ENCODE measurements at places on chromosomes 1 and 21.

- DNase-seq, result no peak
Measured at GRCh38 chr1:149884433-149885338, 14.7 kb upstream of the BOLA1 start.

- no peak for DNase-seq
Measured at GRCh38 chr1:6890686-6891085, 105.4 kb downstream of the CAMTA1 start.

- DNase-seq, result no peak
Measured at GRCh38 chr1:15820478-15820877, 13.0 kb upstream of the UQCRHL start.

- DNase-seq, result no peak
Measured at GRCh38 chr1:12596007-12596821, 21.8 kb downstream of the DHRS3 start.

DNA sequence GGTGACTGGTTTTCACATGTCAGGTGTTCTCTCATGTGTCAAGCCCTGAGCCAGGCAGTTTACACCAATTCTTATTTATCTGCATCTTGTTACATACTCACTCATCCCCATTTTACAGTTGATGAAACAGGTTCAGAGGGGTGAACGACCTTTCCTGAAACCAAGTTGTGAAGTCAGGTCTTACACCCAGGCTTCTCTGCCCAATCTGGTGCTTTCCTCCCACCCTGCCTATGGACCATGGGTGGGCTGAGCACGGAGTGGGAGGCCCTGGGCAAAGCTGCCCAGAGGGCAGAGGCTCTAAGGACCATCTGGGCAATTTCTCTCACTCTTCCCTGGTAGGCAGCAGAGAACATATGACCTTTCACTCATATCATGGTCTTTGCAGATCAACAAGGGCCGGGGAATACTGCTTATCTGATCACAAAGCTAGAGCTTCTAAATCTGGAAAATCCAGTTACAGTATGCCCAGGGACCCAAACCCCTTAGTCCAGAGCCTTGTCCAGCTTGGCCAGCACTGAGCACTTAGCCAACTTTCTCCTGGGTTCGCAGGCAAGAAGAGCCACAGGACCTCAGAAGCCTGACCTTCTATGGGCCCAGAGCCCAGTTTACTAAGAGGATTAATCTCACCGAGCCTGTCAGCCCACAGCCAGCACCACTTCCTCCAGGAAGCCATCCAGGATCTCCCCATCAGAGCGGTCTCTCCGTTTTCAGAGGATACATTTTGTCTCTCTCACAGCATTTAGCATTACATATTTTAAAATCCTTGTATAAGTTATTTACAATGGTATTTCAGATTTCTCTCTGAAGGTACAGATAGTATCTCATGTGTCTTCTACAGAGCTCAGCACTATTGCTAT lies 16.0 kb upstream of the TTC39A start:
- DNase-seq, result no peak

DNA sequence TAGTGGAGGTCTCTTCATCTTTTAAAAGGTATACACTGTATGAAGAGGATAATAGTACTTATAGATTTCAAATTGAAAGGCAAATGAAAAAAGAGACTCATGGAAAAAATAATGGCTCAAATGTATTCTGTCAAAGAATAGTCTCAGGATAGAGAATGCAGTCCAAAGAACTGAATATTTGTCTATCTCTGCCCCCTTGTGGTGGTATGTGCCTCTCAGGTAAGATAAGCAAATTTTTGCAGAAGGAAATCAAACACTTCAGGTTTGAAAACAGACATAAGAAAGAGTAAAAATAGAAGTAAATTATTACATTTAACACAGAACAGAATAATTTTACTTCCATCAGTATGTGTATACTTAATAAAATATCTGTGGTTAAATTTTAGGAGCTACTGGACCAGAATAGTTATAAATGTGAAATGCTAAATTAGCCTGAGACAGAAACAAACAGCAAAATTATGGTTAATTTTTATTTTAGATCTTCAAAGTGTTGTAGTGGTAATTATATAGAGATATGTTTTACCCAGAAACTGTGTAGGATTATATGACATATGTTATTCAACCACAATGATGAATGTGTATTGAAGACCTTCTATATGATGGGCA lies 164.4 kb upstream of the PALMD start:
- no peak for DNase-seq

- DNase-seq, result no peak
Measured at GRCh38 chr1:205317311-205317917, 4.1 kb downstream of the NUAK2 start.

- DNase-seq, result no peak
Measured at GRCh38 chr21:32566741-32567389, 18.5 kb downstream of the TCP10L start.

DNA sequence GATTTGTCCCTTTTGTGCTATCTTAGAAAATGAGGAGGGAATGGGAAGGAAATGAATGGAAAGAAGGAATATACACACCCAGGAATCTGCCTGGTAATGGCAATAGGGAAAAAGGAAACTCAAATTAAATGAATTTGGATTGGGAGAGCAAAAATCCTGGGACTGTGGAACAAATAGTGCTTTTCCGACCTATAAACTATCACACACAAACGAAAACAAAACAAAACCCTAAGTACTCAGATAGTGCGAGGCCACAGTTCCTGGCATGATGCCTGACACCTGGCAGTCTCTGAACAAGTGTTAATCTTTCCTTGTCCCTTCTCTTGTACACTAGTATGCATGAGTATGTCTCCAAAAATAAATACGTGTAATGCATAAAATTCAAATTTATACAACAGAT lies 319.8 kb upstream of the SPAG17 start:
- DNase-seq, result no peak

- DNase-seq, result no peak
Measured at GRCh38 chr21:46172863-46173528, 11.3 kb downstream of the SPATC1L start.

DNA sequence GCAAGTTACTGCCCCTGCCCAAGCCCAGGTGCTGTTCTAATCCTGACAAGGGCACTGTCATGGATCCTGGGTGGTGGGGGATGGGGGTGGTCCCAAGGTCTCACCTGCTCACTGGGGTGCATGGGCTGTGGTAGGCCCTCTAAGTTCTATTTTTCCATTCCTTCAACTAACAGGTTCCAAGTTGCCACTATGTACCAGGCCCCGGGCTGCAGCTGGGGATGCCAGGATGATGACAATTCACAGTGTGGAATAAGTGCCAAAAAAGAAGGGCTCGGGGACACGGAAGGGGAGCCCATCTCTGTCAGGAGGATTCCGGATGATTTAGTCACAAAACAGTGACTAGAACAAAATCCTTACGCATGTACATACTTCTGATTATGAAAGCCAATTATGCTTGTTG lies 76.0 kb downstream of the STUM start:
- no peak for DNase-seq

GRCh38 chr1:43883321-43883720 lies 50.3 kb upstream of the ARTN start:
- DNase-seq, result no peak

GRCh38 chr1:109116286-109116685 lies 2.4 kb downstream of the ELAPOR1 start:
- DNase-seq, result no peak

DNA sequence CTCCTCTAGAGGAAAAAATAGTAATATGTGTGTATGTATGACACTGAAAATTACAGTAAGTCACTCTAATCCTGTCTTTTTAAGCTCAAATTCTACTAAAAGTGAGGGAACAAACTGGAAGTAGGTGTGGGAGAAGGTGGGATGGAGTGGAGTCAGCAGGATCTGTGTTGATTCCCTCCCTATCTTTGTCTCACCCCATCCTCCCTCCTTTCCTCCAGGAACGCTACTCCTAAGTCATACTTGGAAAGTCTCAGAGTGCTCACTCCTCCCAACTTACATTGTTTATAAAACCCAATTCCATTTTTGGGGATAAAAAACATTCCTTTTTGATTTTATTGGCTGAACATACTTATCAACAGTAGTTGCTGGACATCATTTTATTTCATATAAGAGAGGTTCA lies 14.9 kb upstream of the NUP133 start:
- no peak for DNase-seq

GRCh38 chr1:51157395-51157794 lies 55.4 kb downstream of the C1orf185 start:
- DNase-seq, result no peak

- DNase-seq, result no peak
Measured at GRCh38 chr1:157842939-157843338, 1.3 kb upstream of the CD5L start.

DNA sequence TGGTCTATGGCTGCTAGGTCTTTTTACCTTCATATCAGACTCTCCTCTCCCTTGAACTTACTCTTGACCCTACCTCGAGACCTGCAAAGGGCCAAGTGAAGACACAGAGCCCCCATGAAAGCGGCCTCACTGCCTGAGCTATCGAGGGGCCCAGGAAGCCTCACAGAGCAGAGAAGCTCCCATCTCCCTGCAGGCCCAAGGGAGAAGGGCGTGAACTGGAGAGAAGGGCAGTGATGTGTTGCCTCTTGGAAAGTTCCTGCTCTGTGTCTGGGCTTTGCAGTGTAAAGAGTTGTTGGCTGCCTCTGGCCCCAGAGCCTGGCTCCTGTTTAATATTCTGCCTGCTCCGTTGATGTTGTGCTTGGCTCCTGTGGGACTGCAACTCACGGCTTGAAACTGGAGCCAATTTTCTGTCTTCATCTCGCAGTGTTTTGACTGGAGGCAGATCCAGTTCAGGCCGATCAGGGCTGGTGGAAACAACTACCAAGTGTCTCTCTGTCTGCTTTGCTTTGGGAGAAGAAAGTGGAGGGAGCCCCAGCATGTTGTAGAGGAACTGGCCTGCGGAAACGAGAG lies 4.3 kb downstream of the SERTAD4 start:
- no peak for DNase-seq

DNA sequence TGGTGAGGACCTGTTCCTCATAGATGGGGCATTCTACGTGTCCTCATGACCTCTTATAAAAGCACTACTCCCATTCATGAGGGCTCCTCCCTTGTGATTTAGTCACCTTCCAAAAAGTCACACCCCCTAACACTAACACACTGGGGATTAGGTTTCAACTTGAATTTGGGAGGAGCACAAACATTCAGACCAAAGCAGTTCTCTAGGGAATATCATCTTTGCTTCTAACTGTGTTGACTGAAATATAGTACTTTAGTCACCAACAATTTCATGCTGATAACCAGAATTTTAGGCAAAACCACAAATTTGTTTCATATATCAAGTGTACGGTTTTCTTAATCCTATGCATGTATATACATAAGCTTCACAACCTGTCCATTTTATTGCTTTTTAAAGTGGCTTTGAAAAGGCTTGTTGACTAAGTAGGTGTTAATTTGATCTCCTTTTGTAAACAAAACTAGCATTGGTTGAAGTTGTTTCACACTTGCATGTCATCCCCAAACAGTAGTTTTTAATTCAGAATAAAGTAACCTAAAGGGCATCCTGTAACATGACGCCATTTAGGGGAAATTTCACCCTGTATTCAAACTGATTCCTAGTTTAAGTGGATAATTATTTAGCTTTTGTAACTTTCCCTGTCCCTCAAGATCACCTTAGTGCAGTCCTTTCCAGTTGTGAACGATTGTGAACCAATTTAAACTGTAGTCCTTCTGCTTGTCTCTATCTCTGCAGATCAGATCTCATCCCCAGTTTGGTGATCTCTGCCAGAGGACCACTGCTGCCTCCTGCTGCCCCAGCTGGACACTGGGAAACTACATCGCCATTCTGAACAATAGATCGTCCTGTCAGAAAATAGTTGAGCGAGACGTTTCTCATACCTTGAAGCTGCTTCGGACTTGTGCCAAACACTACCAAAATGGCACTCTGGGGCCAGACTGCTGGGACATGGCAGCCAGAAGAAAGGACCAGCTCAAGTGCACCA lies 141.1 kb downstream of the TLR5 start:
- no peak for DNase-seq

DNA sequence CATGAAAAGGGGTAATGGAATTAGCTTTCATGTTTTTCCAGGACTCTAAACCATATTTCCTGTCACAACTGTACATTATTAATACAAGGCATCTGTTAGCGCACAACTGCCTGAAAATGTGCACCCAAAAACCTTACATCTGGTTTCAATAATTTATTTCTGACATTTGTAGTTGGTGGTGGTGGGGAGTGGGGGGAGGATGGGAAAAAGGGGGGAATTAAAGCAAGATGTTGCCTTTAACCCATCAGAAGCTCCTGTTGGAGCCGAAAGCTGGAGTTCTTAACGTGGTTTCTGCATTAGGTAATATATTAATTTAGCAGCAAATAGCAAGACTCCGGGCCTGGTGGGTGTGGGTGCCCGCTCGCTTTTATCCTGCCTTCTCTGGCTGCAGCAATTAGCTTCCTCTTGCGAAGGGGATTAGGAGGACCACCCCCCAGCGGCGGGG lies 36.9 kb upstream of the HHAT start:
- no peak for DNase-seq

GRCh38 chr21:34790834-34791233 lies 122.0 kb downstream of the CLIC6 start:
- DNase-seq, result no peak

Data from cortex of kidney (tissue), 1 donor.